ENCODE measurements at places on chromosomes 4 and X.

GRCh38 chr4:101200561-101200960, 146.8 kb downstream of the PPP3CA start:
- no peak for DNase-seq

DNA sequence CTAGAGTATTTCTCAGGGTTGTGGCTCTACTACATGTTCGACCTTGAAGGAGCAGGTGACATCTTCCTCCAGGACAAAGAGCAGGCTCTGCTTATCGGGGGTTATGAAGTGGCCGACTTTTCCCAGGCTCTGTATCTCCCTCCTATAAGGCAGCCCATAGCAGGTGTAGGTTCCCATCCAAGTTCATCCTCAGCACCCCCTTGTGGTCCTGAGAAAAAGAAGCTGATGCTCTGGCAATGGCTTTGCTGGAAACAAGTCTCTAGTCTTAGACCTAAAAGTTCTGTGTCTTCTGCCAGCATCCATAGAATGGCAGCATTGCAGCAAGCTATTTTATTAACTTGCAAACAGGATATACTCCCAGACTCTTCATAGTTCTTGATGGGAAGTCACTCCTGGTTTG, 836.6 kb upstream of the PRKX start:
- DNase-seq = no peak

DNA sequence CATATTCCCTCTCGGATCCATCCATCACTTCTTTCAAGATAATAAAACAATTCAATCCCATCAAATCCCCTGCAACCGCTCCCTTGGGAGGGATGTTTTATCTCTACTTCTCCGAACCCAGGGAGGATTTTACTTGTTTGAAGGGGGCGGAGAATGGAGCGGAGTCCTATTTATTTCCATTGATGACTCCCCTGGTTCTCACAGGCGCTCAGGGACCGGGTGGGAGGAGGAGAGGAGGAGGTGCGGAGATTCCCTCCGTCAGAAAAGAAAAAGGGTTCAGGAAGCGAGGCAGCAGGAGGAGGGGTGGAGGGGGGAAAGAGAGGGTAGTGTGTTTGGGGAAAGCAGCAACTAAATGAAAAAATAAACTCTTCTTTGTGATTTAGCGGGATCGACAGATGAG, 2.1 kb downstream of the NDNF start:
- DNase-seq = no peak

DNA sequence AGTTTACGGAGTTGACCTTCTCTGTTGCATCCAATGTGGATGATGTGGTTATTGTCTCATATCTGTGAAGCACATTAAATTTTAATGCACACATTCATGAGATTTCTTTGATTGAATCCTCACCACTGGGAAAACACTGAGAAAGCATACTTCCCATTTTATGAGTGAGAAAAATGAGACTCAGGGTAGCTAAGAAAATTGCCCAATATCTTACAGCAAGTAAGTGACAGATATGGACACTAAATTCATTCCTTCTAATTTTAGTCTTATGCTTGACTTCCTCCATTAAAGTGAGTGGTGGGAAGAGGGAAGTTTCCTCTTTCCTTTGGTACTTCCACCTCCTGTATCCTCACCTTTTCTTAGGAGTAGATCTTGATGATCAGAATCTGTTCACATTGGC, 504.8 kb upstream of the BOD1L1 start:
- DNase-seq = no peak

GRCh38 chrX:10726647-10727046, 106.3 kb upstream of the MID1 start:
- DNase-seq = no peak

- DNase-seq = no peak
Observed at GRCh38 chrX:104193485-104193884, 27.2 kb downstream of the FAM199X start.

DNA sequence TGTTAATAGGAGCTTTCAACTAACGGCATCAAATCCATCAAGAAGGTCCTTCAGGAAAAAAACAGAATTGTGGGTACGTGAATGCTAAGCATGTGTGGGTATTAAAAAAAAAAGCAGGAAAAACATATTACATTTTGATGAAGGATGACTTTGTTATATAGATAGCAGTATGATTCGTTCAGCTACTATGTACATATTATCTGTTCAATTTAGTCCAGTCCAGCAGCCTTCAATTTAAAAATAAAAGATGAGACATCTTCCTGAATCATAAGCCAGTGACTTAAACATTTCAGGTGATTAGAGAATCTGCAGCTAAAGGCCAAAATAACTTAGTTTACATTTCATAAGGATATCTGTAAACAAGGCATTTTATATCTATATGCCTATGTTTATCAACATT, 63.4 kb downstream of the LCORL start:
- no peak for DNase-seq

GRCh38 chrX:37437160-37437559, 88.0 kb downstream of the PRRG1 start:
- DNase-seq = no peak

DNA sequence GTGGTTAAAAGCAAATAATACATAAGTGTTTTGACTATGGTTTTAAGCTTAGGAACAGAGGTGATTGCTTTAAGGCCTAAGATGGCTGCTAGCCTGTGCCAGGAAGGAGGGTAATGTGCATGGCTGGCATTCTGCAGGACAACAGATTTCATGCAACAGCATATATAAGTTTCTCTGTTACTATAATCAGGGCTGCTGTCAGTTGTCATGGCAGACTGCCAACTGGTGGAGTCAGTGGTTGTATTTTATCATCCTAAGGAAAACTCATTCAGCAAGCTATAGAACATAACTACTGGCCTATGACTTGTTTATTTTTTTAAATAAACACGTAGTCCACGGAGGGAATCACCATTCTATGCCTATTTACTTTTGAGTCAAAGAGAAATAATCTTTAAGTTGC, 77.7 kb upstream of the DCAF8L1 start:
- no peak for DNase-seq

Data from effector memory CD8-positive, alpha-beta T cell (primary cell).